ENCODE measurements at places on chromosomes 16 and 17.

- DNase-seq = no peak
Measured at GRCh38 chr17:18191236-18191667, 7.6 kb downstream of the ALKBH5 start.

GRCh38 chr17:78726513-78726912 lies 55.6 kb downstream of the CYTH1 start:
- DNase-seq = no peak

GRCh38 chr16:88591577-88592021 lies 21.4 kb downstream of the ZC3H18 start:
- DNase-seq = no peak

DNA sequence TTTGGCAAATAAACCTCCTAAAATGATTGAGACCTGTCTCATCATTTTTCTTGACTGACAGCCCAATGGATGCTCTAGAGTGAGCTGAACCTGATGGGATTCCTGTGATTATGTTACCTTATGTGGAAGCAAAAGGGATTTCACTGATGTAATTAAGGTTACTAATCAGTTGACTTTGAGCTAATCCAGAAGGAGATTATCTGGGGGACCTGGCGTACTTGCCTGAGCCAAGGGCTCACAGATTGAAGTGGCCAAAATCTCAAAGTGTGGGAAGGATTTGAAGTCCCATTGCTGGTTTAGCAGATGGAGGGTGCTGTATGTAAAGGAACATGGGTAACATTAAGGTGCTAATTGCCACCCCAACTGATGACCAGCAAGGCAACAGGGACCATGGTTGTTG lies 214.0 kb downstream of the CPPED1 start:
- DNase-seq = no peak

GRCh38 chr16:49469930-49470451 lies 96.4 kb downstream of the C16orf78 start:
- no peak for DNase-seq

- DNase-seq = no peak
Measured at GRCh38 chr16:69327585-69328310, 2.6 kb downstream of the PDF start.

DNA sequence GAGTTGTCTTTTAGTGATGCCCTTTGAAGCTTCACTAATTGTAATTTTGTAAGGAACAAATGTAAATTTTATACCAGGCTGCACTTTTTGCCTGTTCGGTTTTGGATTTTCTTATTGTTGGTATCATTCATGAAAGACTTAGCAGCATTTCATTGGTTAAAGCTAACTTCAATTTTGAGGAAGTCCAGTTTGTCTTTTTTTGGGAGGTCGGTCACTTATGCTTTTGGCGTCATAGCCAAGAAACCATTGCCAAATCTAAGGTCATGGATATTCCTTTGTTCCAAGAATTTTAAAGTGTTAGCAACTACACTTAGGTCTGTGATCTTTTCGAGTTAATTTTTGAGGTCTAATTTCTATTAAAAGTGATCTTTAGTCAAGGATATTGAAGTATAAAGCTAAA lies 77.1 kb downstream of the PRKCA start:
- DNase-seq = no peak

GRCh38 chr16:88617268-88618031 lies 20.9 kb upstream of the IL17C start:
- no peak for DNase-seq

DNA sequence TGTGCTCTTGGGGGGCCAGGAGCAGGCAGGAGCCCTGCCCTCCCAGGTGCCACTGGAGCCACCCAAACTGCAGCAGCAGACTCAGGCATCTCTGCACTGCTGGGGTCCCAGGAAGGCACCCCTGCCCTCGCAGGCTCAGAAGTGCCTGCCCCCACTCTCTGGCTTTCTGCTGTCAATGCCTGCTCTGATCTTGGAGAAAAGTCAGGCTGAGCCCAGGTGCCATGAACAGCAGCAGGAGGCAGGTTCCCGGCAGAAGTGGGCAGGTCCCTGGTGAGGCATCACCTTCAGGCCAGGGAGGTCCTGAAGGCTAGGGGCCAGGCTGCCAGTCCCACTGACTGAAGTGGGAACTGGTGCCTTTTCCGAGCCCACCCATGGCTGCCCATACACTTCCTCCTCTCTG lies 106.5 kb downstream of the MGAT5B start:
- no peak for DNase-seq

GRCh38 chr17:74491626-74492025 lies 25.2 kb downstream of the CD300A start:
- no peak for DNase-seq

GRCh38 chr17:81854974-81855774 lies 5.2 kb downstream of the P4HB start:
- no peak for DNase-seq

DNA sequence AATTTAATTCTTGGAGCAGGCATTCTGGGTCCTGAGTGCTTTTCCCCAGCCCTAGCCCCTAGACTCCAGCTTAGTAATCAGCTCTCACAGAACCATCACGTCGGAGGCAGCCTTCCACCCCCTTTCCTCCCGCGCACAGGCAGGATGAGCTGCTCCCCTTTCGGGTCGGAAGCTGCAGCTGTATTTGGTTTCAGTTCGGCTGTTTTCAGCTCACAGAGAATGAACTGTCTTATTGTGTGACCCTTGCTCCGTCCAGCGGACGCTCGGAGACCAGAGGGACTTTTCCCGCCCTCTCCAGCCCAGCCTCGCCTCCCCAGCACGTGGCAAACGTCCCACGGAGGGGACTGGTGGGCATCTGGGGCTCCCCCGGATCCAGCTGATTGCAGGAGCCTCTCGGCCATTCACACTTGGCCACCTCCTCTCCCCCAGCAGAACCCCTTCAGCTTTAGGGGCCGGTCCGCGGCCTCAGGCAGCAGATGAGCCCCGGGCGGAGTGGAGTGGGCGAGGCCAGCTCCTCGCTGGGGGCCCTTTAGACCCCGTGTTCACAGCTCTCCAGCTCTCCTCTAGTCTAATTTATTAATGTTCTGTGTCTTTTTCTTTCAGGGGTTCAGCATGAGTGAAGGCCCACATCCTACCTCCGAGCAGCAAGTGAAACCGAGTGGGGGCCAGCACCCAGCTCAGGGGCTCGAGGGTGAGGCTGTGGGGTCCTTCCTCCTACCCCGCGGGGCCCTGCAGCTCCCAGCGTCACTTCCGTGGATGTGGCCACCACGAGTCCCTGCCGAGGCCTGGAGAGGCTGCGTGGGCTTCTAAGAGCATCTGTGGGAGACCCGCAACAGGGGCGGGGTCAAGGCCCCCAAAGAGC lies 863 bp upstream of the UTS2R start:
- no peak for DNase-seq

DNA sequence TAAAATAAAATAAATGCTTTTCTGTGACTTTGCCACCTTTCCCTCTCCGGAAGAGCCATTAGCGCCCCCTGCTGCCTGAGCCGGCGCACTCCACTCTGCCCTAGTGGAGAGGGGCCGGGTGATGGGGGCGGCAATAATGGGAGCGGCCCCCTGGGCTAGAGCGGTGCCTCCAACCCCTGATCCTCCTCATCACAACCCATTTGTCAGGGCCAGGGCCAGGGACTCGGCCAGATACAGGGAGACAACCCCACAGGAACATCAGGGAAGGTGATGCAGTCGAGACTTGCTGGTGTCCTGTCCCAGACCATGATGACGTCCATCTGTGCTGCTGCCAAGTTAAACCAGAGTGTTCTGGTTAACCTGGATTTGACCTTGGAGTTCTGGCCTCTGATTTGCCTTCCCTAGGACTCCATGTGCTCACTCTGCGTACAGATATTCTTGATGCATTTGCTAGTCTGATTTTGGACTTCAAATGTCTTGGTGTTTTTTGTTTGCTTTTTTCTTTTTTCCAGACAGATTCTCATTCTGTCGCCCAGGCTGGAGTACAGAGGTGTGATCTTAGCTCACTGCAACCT lies 46.1 kb upstream of the BPTF start:
- peak; percentile 19 for DNase-seq

GRCh38 chr16:17828012-17828411 lies 357.3 kb upstream of the XYLT1 start:
- DNase-seq = no peak

DNA sequence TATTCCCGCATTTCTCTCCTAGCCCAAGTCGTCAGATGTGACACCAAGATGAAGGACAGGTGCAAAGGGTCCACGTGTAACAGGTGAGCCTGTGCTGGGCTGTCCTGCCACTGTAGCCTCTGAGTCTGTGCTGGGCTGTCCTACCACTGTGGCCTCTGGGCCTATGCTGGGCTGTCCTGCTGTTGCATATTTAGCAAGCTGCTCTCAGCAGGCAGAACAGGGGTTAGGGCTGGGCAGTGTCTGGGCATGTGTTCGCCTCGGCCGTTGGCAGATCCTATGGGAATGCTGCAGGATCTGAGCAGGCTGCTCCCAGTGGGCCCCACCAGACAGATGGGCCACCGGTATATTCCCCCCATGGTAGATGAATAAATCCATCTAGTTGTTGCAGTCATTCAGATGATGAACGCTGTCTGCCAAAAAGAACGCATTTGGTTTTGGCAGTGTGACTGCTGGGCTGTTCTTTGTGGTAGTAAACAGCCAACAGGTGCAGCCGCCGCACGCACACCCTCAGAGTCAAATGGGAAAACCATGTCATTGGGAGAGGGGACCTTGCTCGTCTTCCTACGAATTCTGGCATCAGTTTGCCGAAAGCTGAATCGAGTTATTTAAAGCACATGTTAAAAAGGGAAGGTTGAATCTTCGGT lies 49.2 kb downstream of the CRISPLD2 start:
- no peak for DNase-seq

DNA sequence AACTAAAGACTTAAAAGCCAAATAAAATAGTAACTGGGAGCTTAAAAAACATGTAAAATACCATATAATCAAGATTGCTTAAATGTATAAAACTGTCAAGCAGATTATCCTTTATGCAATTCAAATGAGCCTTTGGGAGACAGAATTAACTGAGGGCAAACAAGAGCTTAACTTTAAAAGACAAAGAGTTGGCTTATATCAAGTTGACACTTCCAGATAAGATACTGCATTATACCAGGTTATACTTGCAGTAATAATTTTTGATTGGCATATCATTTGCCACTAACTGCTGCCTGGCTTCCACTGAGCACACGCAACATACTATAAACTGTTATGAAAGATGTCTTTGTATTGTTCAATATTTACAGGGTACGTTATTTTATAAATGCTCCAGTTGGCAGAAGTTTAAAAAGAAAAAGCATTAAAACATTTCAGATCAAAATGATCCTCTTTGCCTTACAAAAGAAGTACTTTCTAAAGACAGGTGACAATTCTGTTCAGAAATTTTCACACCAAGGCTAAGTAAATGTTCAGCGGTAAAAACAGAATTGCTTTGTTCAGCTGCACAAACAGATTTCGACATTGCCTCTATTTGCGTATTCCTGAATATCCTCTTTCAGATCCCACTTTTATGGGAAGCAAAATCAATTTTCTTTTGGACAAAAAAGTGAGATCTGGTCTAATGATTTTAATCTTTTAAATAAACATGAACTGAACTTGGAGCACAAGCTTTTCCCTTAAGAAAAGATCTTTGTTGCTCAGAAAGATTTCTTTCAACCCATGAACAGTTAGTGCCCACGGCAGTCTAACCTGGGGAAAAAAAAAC lies 50.7 kb downstream of the TOX3 start:
- no peak for DNase-seq

GRCh38 chr17:72119873-72120641 lies 763 bp upstream of the SOX9 start:
- no peak for DNase-seq

GRCh38 chr16:84215531-84215930 lies 24.3 kb downstream of the KCNG4 start:
- no peak for DNase-seq

GRCh38 chr17:78477913-78478756 lies 99.1 kb downstream of the DNAH17 start:
- no peak for DNase-seq

DNA sequence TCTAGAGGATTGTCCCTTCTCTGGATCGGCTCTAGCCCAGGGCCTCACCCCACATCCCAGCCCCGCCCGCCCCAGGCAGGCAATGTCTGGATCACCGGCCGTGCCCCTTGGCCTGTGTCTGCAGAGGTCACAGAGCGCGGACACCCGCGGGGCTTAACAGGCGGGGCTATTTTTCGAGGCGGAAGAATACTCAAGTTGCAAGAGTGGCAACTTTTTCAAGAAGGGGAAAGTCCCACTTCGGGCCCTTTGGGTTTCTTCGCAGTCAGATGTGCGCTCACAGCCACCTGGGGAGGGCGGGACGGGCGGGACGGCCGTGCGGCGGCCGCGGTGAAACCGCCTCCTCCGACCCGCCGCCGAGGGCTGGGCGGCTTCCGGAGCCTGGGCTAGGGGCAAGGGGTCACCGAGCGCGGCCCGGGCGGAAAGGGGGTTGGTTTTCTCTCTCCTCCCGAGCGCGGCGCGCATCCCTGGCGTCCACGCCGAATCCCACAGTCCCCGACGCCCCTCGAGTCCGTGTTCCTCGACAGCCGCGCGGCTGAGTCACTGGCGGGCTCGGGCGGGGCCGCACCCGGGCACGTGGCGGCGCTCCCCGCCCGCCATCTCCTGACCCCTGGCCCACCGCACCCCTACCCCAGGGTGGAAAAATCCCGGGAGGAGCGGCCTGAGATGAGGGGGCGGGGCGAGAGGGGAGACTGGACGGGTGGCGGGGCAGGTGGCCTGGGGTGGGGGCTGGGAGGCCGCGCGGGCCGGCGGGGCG lies 1.2 kb upstream of the PFN1 start:
- peak; percentile 89 for DNase-seq

DNA sequence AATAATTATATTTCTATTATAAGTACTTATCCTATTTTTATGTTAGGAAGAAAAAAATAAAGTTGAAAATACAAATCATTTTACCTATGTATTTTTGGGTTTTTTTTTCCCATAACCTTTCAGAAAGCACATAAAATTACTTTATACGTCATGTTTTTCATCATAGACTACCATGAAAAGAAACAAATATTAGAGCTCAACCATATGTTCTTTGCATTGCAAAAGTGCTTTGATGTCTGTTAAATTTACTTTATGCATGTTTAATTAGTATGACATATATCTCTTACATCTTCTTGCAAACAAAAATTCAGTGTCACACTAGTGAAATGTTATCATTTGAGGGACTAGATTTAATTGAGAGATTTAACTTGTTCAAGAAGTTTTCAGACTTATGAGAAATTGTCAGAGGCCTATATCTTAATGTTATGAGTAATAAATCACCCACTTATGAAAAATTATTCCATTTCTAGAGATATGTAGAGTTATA lies 24.0 kb downstream of the BRIP1 start:
- DNase-seq = no peak

GRCh38 chr17:9339958-9340357 lies 235.7 kb downstream of the STX8 start:
- no peak for DNase-seq

DNA sequence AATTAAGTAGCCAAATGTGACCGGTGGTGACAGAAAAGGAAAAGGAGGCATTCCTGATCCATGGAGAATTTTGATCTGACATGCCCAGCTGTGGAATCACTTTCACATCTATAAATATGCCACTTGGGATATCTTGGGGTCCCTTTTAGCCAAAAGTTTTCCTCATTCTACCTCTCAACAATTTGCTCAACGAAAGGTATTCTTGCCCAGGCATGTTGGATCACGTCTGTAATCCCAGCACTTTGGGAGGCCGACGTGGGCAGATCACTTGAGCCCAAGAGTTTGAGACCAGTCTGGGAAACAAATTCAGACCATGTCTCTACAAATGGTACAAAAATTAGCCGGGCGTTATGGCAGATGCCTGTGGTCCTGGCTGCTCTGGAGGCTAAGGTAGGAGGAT lies 24.3 kb downstream of the LITAF start:
- DNase-seq = no peak
